ENCODE measurements at places on chromosomes 7 and 10.

DNA sequence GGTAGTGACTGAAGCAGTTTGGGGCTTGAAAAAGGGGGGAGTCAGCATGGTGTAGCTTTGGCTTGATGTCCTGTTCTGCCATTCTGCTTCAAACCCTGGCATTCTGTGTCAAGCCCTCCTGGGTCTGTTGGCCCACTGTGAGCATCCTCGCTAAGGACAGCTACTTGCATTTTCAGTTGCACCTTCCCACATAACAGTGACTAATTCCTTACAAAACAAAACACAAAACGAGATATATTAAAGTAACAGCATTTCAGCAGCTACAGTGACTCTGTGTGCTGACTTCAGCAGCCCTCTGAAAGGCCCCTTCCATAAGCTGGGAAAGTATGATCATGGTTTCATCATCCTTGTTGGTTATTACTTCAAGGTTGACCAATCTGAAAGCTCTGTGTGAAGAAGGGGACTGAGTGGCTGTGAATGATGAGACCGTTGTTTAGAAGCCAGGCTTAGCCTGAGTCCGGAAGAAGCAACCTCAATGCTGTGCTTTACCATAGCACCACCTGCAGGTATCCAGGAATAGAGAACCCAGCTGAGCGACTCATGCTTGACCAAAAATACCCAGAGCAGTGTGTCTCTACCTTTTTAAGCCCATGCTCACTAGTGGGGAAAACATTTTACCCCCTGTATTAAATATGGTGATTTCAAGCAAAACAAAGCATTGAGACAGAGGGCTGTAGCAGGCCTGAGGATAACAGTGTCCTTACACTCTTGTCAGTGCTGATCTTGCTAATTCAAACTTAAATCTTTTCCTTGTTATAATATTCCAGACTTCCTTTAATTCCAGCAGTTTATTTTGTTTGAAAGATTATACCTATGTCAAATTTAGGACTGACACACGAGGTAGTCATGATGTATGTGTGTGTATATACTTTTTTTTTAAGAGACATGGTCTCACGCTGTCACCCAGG, 42.6 kb upstream of the CC2D2B start:
- no peak for DNase-seq

- no peak for DNase-seq
Observed at GRCh38 chr7:100559127-100559526, 14.6 kb downstream of the SAP25 start.

DNA sequence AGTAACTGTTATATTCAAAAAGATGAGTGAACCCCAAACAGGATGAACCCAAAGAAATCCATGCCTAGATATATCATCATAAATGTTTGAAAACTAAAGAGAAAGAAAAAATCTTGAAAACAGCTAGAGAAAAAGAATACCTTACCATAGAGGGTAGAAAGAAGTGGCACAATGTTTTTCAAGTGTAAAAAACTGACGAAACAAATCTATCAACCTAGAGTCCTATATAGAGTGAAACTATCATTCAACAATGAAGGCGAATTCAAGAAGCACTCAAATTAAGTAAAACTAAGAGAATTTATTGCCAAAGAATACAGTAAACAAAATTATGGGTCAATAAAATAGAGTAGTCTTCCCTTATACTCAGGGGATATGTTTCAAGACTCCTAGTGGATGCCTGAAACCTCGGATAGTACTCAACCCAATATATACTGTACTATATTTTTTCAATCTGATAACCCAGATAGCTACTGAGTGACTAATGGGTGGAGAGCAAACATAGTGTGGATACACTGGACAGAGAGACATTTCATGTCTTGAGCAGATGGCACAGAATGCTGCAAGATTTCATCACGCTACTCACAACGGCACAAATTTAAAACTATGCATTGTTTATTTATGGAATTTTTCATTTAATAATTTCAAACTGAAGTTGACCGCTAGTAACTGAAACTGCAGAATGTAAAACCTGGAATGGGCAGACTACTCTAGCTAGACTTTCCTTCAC, 52.6 kb upstream of the TMEM106B start:
- no peak for DNase-seq

DNA sequence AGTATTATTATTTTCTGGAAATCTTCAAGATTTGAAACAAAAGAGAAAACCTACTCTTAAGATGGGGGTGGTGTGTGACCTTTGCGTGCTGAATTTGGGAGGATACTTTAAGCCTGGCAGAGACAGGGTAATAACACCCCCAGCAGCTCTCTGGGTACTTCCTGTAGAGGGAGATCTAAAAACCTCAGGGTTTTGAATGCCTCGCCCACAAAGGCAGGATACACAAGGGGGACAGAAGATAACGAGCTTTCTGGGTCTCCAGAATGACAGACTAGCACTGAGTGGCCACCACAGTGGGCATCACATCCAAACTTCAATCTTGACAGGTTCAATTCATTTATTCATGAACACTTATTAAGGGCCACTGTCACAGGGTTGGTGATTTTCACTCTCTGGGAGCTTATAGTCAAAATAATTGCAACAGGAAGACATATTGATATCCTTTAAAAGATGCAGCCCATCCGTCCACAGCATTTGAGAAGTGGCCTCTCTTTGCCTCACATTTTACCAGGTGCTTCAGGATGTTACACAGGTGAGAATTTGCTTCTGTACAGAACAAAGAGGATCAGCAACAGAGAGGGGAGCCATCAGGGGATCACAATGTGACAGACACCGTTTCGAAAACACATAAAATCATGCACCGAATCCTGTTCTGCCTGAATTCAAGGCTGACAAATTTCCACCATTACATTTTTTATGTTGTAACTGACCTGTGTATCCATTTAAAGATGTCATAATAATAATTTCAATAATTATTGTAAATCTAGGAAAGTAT, 14.3 kb downstream of the CPA1 start:
- no peak for DNase-seq

DNA sequence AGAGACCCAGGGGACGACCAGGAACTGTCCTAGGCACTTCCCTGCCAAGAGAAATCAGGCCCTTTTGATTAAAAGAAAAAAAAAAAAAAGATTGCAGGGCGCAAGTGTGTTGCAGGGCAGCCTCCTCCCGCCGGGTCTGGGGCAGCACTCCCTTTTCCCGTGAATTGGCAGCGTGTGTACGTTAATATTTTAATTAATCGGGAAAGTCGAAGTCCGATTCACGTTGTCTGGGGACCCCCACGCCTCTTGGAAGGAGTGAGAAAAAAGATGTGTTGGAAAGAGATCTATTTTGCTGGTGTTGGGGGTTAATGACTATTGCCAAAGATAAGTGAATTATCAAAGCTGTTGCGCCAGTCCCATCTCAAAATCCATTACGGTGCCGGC, 1.3 kb upstream of the EBF3 start:
- no peak for DNase-seq

DNA sequence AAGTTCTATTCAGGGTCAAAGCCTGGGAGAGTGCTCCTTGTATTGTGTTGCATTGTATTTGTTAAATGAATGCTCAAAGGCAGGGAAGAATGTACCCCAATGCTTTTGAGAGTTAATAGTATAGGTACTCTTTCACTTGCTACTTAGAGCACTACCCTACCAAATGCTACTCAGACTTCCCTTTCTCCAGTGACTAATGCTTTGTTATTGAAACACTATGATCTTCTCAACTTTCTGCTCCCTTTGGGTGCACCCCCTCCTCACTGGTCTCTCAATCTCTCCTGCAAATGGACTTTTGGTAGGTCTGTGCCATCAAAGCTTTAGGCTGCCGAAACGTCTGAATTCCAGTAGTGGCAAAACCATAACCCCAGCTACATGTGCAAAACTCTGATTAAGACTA, 177.7 kb upstream of the AHR start:
- no peak for DNase-seq

GRCh38 chr10:82856957-82857613, 982.1 kb downstream of the NRG3 start:
- DNase-seq, result no peak

GRCh38 chr7:137146012-137146455, 197.5 kb downstream of the PTN start:
- no peak for DNase-seq

GRCh38 chr7:106372595-106373318, 88.0 kb upstream of the NAMPT start:
- DNase-seq, result no peak

DNA sequence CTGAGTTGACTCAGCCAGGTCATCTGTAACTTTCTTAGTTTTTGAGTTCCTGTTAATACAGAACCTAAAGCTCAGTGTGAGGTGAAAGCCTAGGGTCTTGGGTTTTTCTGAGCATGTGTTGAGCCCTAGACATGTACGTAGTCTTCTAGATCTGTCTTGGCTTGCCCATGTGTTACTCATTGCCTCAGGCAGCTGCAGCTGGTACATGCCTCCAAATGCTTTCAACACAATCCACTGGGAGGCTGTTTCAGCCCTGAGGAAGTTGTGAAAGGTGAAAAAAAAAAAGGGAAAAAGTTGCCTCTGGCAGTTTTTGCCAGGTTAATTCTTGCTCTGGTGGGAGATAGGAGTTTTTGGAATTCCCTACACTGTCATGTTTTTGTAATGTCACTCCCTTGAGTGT, 134.6 kb downstream of the RNF216 start:
- no peak for DNase-seq

DNA sequence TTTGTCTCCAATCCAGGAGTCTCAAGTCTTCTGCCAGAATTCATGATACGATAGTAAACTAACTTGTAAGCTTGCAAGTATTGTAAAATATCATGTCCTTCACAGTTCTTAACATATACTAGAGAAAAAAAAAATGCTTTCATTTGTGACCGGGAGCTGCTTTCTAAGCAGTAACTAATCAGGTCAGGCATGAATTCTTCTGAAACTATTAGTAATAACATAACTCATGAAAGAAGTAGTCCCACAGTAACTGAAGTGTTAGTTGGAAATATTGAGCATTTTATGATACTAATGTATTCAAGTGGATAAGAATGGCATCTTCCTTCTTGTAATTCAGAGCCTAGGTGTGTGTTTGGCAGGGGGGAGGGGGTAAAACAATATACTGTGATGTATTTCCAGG, 665.6 kb downstream of the DNAJB9 start:
- no peak for DNase-seq
